ENCODE measurements at places on chromosomes 4 and X.

DNA sequence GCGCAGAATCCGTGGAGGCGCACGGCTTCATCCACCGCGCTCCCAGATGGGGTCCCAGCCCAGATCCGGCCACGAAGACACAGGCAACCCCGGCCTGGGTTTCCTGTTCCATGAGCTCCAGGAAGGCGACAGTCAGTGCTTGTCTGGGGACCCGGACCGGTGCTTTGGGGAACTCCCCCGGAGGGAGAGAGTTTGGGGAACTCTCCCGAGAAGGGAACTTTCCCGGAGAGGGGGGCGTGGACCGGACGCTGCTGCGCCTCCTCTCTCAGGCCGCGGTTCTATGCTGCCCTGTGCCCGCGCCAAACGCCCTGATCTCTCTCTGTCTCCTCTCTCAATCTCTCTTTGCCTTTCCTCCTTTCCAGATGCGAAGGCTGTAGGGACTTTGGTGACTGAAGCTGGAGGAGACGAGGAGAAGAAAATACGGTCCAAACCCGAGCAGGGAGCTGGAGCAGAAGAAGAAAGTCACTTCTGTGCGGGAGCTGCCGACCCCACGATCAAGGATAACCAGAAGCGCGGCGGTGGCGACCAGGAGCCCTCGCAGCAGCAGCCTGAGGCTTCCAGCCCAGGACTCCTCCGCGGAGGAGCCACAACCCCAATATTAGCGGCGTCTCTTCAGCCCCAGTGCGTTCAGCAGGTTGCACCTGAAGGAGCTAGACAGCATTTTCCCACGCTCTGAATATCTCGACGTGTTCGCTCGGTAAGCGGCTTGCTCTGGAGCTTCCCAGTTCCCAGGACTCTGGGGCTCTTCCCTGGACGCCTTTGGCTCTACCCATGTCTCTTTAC, 47.6 kb upstream of the NKAP start:
- no peak for DNase-seq

GRCh38 chrX:252244-252956, 28.8 kb upstream of the PLCXD1 start:
- DNase-seq = no peak

DNA sequence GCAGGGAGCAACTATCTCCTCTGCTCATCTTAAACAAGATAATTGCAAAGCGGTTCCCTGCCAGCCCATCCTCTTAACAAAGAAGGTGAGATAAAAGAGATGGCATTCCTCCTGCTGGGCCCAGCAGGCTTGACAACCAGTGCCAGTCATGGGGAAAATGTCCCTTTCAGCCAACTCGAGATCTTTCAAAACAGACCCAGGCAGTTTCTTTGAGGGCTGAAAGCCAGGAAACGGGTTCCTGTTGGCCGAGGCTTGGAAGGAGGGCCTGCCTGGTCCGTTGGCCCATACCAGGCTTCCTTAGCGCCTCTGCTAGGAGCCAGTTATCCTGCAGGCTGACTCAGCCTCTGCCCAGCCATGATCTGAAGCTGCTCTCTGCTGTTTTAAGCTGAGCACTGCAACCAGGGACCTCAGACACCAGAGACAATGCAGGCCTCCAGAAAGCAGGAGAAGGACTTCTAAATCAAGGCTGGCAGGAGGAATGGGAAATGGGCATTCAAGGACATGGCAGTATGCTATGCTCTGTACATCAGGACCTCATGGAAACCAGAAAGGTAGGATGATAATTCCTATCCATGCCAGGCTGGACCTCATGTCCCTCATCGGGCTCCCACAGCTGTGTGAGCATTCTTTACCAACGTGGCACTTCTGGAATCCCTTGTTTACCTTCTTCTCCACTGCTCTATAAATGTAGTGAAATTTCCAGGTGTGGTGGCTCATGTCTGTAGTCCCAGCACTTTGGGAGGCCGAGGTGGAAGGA, 42.4 kb upstream of the SLC2A9 start:
- DNase-seq = no peak

DNA sequence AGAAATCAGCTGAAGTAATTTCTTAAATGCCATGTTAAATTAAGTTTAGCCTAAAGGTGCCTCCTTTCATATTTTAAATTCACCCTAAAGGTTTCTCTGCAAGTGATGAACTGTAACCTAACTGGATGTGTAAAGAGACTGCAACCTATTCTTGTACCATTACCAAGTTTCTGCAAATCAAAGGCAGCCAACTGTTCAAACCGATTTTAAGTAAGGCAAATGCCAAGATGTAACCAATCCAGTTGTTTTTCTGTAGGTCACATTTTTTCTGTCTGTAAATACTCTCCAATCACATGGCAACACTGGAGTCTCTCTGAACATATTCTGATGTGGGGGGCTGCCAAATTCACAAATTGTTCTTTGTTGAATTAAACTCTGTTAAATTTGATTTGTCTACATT, 42.4 kb upstream of the FGF2 start:
- no peak for DNase-seq

- DNase-seq = peak; percentile 7
Measured at GRCh38 chr4:101972791-101973190, 182.3 kb downstream of the BANK1 start.

- no peak for DNase-seq
Measured at GRCh38 chr4:156505341-156505955, 466.2 kb downstream of the PDGFC start.

DNA sequence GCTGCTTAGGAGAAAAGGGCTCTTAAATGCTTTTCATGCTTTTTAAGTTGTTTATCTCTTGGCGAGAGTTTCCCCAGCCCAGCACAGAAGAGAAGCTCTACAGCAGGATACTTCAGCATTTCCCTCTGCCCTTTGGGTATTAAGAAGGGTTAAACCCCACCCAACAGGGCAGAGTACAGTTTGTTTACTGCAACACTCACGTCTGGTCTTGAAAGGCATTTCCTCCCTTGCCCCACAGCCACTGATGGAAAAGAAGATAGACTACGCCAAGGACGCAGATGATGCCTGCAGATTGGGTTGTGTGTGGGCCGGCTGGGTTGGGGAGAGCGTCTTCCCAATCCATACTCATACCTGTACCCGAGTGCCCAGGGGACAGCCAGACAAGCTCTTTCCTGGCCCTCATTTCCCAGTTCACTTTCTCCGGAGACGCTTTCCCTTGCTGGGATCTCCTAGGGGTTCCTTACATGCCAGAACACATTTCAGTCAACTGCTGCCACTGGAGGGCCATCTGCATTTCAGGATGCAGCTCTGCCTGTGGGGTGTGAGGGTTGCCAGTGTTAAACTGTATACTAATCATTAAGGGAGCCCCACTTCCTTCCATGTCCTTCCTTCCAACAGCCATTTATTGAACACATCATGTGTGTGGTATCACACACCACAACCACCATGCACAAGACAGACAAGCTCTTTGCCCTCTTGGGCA, 96.5 kb upstream of the DHX15 start:
- no peak for DNase-seq

DNA sequence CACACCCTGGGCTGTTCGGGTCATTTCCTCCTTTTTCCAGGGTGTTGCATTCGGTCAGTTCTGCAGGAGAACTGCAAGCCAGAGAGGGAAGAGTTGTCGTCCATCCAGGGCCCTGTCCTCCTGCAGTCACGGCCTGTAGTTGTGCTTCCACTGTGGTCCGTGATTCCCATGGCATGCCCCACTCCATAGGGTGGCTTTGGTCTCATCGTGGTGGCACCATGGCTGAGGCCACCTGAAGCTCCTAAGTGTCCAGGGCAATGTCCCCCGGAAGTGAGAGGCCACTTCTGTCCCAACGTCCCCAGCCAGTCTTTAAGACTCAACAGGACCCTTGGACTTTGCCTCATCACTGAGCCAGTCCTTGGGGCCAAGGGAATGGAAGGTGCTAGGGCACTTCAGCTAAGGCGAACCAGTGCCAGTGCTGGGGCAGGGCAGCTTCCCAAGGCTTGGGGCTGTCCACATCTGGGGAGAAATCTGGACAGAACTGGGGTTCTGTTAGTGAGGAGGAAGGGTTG, 83.7 kb downstream of the HTRA3 start:
- DNase-seq = no peak

DNA sequence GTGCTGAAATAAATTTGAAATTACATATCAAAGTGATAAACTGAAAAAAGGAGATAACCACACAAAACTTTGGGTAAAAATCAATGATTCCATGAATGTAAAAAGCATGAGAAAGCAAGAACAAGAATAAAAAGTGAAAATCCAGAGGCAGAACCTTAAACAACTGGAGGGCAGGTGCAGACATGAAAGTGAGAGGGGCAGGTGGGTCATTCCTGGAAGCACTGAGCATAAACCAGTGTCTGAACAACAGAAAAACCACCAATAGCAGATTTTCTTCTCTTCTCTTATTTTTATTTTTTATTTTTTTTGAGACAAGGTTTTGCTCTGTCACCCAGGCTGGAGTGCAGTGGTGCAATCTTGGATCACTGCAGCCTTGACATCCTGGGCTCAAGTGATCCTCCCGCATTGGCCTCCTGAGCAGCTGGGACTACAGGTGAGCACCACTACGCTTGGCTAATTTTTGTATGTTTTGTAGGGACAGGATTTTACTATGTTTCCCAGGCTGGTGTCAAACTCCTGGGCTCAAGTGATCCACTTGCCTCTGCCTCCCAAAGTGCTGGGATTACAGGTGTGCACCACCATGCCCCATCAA, 46.8 kb upstream of the GPR78 start:
- no peak for DNase-seq

DNA sequence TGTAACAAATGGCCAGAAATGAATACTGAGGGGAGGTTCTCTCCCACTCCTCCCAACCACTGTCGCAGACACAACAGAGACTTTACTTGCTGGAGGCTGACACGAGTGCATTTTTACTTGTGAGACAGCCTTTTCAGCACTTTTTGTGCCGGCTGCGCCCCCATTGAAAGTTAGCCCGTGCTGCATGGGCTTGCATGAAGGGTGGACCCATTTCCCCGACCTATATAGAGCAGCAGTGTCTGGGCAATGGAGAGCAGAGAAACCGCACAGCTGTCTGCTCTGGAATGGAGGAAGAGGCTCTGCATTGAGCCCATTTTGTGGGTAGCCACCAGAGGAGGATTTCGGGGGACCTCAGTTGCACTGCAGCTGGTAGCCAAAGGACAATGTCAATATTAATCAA, 208.8 kb downstream of the UGT8 start:
- no peak for DNase-seq

DNA sequence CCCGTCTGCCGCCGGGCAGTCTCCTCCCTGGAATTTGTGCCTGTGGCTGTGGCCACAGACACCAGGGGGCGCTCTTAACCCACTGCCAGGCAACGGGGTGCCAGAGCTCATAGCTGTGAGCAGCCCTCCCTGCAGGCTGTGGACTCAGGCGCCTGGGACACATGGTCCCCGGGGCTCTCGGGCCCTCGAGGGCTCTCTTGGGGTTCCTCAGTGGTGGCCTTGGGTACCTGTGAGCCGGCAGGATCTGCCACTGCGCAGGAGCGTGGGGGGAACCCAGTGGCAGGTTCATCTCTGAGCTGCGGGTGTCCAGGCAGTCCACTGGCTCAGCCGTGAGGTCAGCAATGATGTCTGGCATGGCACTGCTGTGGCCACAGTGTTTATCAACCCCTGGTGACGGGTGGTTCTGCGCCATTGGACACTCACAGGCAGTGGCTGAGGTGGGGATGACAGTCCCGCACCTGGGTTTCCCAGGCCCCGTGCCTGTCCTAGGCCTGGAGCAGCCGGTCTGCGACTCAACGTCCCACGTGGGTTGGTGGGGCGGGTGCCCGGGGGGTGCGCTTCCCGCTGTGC, 37.2 kb downstream of the PCGF3 start:
- DNase-seq = peak; percentile 22

DNA sequence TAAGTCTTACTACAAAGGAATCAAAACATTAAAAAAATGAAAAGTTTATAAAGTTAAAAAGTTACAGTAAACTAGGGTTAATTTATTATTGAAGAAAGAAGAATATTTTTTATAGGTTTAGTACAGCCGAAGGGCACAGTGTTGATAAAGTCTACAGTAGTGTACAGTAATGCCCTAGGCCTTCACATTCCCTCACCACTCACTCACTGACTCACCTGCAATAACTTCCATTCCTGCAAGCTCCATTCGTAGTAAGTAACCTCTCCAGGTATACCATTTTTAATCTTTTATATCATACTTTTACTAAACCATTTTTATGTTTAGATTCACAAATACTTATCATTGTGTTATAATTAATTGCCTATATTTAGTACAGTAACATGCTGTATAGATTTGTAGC, 307.5 kb upstream of the FAM241A start:
- no peak for DNase-seq

DNA sequence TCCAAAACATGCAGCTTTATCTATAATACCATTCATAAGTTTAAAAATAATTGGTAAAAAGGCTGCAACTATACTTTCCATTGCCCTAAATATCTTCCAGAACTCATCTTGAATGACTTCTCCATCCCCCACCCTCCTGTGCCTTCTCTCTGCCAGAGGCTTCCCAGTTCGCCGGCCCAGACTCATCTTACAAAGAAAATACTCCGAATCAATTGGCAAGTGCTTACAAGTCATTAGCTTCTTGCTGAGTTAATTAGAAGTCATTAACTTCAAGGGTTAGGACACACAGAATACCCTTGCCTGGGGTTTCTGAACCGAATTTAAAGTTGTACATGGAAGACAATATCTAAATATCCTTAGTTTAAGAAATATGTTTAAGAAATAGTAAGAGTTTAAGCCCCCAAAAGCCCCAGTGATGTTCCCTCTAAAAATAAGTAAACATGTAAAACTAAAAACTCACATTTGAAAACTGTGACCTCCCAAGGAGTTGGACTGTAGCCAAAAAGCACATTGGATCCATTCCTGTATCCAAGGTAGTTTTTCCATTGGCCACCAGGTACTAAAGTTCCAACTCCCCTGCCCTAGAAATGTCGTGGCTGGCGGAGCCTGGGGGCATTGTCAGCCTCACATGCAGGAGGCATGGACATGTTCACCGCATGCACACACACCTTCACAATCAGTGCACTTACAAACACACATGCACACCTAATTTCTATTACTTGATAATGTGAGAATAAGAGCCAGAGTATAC, 535.2 kb upstream of the FAT1 start:
- DNase-seq = no peak

- no peak for DNase-seq
Measured at GRCh38 chrX:147899379-147900114, 12.2 kb upstream of the FMR1 start.

- peak; percentile 88 for DNase-seq
Measured at GRCh38 chr4:2330091-2331042, 68.5 kb upstream of the MXD4 start.

DNA sequence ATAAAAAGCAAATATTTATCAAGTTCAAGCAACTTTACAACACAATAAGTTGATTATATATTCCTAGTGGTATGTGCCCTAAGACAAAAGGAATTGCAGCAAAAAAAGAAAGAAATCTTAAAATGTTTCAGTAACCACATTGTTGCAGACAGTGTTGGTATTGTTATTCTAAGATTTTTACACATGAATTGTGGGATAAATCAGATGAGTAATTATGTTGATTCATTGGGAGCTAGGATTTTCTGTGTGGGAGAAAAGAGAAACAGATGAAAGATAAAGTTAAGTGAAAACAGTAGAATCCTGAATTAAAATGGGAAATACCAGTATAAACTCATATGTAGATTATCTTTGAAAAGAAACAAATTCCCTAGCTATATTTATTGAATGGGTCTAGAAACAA, 362.4 kb downstream of the PPP3CA start:
- peak; percentile 53 for DNase-seq

DNA sequence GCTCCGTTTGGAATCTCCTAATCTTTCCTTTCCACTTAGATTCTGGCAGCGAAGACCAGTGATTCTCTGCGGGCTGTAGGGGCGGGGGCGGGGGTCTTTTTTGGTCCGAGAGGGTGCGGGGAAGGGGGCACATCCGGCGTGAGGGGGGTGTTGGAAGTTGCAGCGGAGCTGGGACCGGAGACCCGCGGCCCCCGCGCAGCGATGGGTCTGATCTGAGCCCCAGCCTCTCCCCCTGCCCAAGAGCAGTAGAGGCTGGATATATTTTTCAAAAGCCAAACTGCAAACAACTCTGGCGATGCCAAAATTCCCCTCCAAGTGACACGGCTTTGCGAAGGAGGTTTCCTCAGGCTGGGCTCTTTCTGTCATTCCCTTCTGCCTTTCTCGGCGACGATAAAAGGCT, 355 bp downstream of the GRID2 start:
- no peak for DNase-seq
